Renal cortex interstitium (tissue), 15 donors: ENCODE measurements at places on chromosomes 2 and 18. TPM values are rescaled to one million over a fixed set of nuclear protein-coding genes. Genes with fewer than 3 reads are reported as not detected.

Gene SRBD1
- polyA plus RNA-seq: 23.9 TPM

DNA sequence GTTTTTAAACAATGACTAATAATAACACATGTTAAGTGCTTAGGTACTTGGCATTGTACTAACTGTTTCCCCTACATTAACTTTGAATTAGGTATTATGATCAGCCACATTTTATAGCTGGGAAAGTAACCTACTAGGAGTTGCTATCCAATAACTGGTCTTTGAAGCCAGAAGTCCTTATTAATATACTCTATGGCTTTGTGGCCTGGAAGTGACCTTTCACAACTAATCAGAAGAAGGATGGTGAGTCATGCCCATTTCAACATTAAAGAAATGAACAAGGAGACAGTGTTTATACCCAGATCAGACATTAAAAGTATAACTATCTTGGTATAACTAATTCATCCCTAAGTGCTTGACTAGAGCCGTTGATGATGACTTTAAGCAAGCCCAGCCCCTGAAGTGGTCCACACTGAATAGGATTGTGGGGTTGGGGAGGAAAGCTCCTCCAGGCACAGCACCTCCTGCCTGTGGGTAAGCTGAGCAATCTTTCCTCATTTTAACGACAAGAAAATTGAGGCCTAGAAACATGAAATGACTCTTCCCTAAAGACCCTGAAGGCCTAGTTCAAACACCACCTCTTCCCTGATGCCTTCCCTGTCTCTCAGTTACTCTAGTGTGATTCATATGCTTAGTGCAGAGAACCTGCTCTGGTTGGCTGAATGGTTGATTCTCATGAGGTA, 71.6 kb upstream of the RFX8 start:
- DNase-seq: no peak

- no peak for DNase-seq
These were observed 194.1 kb downstream of the PTPRM start for GRCh38 chr18:7760967-7761948.

DNA sequence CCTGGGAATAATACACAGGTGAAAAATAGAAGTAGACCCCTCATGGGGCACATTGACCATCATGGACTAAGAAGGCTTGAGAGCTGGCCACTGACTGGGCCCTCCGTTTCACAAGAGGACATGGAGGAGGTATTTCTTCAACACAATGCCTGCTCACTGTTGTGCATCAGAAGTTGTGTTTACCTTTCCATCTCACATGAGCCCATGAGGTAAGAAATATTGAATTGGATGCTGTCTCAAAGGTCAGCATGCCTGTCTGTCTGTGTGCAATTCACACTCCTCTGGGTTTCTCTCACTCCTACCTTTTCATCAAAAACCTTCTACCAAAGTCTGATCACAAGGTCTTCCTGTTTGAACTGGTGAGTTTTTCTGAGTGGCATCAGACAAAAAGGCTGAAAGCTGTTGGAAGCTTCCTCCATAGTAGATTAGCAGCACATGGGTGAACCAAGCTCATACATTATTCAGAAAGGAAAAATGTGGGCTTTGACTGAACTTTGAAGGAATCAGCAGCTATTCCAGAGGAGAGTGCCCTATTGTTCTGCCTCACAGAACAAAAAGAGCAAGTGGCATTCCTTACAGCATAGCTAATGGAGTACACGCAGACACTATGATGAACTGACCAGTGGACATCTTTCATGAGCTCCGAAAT, 143.2 kb upstream of the RND3 start:
- DNase-seq: no peak

GRCh38 chr2:144693179-144693578, 173.3 kb upstream of the ZEB2 start:
- DNase-seq: no peak

Gene CWC22
- 44.0 TPM for polyA plus RNA-seq

- DNase-seq: no peak
These were observed 4.9 kb downstream of the TTL start for GRCh38 chr2:112486895-112487294.

Gene SNRNP200
- 193 TPM for polyA plus RNA-seq
